ENCODE measurements at places on chromosomes 1 and 21.

DNA sequence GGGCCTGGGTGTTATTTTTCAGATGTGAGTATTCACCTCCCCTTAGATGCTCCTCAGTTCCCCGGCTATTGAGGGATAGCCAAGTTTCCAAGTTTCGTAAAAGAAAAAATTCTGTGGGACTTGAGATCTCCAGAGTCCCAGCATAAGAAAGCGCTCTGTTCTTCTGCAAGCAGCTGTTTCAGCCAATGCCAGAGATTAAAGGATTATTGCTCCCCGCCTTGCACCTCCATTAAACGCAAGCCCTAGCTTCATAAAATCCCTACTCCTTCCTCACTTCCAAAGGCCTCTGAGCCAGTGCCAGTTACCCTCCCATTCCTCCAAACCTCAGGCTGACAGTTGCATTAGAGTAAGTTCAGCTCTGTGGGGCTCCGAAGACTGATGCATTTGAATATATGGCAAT lies 56.4 kb downstream of the CHIA start:
- DNase-seq = no peak

- no peak for DNase-seq
Measured at GRCh38 chr1:46284597-46285564, 18.5 kb downstream of the LRRC41 start.

- DNase-seq = no peak
Measured at GRCh38 chr1:3146907-3147306, 77.9 kb downstream of the PRDM16 start.

DNA sequence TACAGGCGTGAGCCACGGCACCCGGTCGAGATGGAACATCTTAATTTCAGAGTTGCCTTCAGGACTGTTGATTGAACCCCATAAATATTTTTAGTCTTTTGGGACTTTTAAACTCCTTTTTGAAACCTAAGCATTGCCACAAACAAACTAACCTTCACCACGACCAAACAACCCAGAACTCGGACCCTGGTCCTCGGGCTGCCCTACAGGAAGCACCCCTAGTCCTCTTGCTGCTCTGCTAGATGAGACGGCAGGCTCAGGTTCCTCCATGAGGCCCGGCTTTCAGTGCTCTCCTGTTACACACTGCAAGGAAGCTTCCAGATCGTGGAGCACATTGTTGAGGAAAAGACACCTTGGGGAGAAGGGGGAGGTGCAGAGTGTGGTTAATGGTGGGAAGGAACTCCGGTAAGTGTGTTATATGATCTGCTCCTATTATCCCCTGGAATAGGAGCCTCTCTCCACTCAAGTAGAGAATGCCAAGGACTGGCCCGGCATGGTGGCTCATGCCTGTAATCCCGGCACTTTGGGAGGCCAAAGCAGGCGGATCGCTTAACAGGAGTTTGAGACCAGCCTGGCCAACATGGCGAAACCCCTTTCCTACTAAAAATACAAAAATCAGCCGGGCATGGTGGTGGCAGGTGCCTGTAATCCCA lies 5.7 kb downstream of the EPHX1 start:
- no peak for DNase-seq

DNA sequence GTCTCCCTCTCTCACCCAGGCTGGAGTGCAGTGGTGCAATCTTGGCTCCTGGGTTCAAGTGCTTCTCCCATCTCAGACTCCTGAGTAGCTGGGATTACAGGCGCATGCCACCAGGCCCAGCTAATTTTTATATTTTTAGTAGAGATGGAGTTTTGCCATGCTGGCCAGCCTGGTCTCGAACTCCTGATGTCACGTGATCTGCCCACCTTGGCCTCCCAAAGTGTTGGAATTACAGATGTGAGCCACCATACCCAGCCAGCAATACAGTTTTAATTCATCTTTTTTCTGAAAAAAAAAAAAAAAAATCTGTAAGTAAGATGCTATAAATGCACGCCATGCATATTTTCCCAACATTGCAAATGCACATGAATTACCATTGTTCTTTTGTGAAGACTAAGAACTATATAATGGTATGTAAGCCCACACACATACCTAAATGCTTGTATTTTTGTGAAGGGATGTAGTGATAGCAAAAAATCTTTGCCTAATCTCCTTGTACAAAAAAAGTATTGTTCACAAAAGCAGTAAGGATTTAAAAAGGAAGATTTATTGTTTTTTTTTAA lies 8.0 kb downstream of the LAMC2 start:
- DNase-seq = no peak

GRCh38 chr1:200890818-200891773 lies 3.6 kb upstream of the INAVA start:
- no peak for DNase-seq
